Esophagus mucosa (tissue), 1 donor: ENCODE measurements at places on chromosomes 5 and 9.

DNA sequence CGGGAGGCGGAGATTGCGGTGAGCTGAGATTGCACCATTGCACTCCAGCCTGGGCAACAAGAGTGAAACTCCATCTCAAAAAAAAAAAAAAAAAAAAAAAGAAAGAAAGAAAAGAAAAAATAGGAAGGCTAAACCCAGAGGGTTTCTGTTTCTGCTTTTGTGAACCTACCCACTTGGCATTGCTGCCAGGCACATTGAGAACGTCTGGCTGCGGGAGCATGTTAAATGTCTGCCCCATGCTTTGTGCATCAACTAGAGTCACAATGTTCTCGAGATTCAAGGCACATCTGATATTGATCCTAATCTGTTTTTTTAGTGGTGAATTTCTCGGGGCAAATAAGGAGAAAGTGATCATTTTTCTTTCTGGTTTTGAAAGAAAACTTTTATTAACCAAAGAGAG, 2.8 kb downstream of the SLC25A25 start:
- no peak for ATAC-seq

DNA sequence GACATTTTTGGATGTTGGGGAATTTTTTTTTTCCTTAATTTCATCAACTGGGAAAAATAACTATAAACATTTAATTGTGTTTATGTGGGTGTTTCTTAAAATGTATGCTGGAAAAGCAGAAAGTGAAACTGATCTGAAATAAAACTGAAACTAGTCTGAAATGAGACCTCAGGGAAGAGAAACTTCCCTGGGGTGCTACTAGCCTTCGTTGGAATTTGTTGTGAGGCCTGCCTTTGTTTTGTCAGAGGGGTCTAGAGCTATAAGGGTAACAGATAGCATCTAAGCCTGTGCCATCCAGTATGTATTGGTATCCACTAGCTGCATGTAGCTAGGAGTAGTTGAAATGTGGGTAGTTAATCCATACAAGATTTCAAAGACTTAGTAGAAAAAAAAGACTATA, 10.4 kb downstream of the ZNF618 start:
- ATAC-seq, result no peak

- ATAC-seq, result no peak
Observed at GRCh38 chr9:113935677-113936380, 59.7 kb downstream of the ZNF618 start.

- no peak for ATAC-seq
Observed at GRCh38 chr9:37146410-37146809, 26.0 kb downstream of the ZCCHC7 start.

- ATAC-seq, result no peak
Observed at GRCh38 chr9:126708178-126708577, 94.5 kb downstream of the LMX1B start.

- no peak for ATAC-seq
Observed at GRCh38 chr5:155954701-155955445, 372.1 kb upstream of the SGCD start.

- peak; percentile 58 for ATAC-seq
Observed at GRCh38 chr9:136297016-136297691, 6.7 kb downstream of the CCDC187 start.

DNA sequence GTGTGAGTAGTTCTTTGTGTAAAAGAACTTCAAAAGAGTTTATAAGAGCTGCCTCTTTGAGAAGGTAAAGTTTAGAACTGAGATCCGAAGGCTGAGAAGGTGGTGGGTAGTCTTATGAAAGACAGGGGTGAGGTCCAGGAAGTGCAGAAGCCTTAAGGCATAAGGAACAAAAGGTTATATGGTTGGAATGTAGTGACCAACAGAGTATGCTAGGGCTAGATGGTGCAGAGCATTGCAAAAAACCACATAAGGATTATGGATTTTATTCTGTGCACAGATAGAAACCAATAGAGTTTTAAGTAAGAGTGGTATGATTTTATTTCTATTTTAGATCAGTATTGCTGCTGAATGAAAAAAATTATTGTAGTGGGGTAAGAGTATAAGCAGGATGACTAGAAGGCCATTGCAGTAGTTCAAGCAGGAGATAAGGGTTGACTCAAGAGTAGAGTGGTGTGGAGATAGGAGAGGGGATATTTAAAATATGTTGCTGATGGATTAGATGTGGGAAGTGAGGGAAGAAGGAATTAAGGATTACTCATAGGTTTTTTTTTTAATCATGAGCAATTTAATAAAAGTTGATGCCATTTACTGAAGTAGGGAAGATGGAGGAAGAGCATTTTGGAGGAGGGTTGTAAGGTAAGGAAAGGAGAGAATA, 3.7 kb downstream of the RECK start:
- no peak for ATAC-seq

DNA sequence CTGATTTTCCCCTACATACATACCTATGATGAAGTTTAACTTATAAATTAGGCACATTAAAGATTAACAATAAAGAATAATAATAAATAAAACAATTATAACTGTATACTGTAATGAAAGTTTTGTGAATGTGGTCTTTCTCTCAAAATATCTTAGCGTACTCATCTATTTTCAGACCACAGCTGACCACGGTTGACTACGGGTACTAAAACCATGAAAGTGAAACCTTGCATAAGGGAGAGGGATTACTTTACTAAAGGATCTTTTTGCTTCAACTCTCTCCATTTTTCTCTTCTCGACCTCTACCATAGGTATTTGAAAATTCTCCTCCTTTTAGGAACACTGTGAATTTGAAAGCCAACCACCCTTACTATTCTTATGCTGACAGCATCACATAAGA, 475.5 kb downstream of the CETN3 start:
- no peak for ATAC-seq

GRCh38 chr9:116209414-116210116, 56.0 kb downstream of the PAPPA start:
- no peak for ATAC-seq

GRCh38 chr9:34526026-34526425, 3.2 kb upstream of the ENHO start:
- no peak for ATAC-seq

- no peak for ATAC-seq
Observed at GRCh38 chr9:70673844-70674243, 259.4 kb upstream of the KLF9 start.

GRCh38 chr9:115357821-115358220, 239.9 kb upstream of the TNC start:
- no peak for ATAC-seq

- peak; percentile 53 for ATAC-seq
Observed at GRCh38 chr9:5510360-5510931, at the start of gene PDCD1LG2. TSS of gene PDCD1LG2 (plus strand) at chr9:5510531. CDS start at chr9:5522547, 12,016 bp downstream.

DNA sequence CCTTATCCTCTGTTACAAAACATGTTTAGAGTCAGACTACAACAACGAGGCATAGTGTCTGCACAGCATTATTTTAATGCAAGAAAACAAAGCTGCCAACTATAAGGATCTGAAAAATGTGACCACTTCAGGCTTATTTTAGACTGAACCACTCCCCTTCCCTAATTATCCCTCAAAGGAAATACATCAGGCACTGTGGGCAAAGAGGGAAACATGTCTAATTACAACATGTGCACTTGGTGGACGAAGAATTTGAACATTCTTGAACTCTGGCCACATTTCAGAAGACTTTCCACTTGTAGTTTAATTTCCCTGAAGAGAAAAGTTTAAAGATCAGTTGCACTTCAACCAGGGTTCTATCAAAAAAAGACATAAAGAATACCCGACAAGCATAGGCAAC, 3.8 kb downstream of the MTMR12 start:
- no peak for ATAC-seq

GRCh38 chr5:76393035-76393680, 9.9 kb upstream of the IQGAP2 start:
- no peak for ATAC-seq

GRCh38 chr9:16368237-16369087, 502.0 kb downstream of the BNC2 start:
- ATAC-seq, result no peak

GRCh38 chr5:82274343-82275211, 3.6 kb downstream of the RPS23 start:
- no peak for ATAC-seq

DNA sequence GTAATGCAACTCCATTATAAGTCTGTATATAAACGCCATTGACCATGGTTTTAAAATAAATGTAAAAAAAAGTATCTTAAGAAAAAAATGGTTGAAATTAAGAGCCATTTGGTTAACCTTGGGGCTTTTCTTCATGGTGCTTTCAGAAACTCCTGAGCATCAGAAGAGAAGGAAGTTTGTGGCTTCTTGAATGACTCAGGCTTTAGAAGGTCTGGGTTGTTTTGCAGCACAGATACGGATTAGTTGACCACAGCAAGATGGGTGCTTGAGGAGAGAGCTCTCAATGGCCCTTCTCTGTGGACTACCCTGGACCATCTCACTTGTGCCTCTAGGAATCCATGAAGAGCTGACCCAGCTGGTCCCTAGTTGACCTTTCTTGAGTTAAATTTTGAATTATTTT, 189.5 kb downstream of the TMEM38B start:
- no peak for ATAC-seq

GRCh38 chr5:157917899-157918809, 59.2 kb upstream of the CLINT1 start:
- ATAC-seq, result peak; percentile 51

- ATAC-seq, result no peak
Observed at GRCh38 chr9:104073770-104074133, 20.4 kb upstream of the SMC2 start.

DNA sequence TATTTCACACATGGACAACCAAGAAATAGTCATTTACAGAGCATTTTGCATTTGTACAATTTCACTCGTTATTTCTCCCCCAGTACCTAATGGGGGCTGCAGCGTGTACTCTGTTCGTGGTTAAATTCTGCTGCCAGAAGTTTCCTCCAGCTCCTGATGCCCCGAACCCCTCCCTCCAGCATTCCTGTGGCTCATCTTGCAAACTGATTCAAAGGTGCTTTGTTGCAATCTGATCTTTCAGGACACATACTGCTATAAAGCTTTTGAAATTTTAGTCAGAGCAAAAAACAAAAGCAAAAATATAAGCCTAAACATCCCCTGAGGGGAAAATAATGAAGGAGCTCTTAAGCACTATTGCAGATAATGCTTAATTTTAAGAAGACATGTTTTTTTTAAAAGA, 27.7 kb downstream of the UBLCP1 start:
- ATAC-seq, result no peak

GRCh38 chr9:105305856-105306255, 61.4 kb downstream of the SLC44A1 start:
- no peak for ATAC-seq

- no peak for ATAC-seq
Observed at GRCh38 chr5:103346162-103346748, 87.7 kb downstream of the MACIR start.

DNA sequence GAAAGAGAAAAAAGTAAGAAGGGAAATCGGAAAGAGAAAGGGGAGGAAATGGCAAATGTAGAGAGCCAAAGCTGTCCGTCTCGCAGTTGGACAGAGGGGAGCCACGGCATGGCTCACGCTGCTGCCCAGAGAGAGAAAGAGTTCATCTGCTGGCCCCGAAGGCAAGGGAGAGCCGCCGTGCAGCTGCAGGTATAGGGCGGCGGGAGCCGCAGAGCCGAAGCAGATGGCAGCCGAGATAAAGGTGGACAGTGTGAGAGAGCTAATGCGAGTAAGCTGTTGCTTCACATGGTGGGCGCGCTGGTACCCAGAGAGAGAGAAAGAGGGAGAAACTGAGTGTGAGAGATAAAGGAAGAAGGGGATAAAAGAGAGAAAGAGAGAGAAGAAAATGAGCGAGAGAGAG, 188.4 kb upstream of the PPP1R26 start:
- no peak for ATAC-seq

GRCh38 chr5:158546748-158547147, 553.0 kb downstream of the EBF1 start:
- no peak for ATAC-seq

DNA sequence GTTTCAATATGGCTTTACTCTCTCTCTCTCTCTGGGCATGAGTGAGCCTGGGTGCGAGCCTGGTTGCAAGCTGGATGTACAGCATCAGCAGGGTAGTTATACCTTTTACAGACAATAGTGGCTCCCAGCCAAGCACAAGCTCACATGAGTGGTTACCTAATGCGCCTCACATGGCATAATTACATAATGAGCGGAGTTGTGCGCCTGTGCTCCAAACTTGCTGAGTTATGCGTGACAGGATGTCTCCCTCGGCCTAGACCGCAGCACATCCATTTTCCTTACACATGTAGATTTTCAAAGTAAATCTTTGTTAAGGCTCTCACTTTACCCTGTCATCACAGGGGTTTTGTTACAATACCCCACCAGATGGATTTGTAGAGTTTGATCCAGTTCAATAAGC, 233.5 kb upstream of the WWC1 start:
- no peak for ATAC-seq

DNA sequence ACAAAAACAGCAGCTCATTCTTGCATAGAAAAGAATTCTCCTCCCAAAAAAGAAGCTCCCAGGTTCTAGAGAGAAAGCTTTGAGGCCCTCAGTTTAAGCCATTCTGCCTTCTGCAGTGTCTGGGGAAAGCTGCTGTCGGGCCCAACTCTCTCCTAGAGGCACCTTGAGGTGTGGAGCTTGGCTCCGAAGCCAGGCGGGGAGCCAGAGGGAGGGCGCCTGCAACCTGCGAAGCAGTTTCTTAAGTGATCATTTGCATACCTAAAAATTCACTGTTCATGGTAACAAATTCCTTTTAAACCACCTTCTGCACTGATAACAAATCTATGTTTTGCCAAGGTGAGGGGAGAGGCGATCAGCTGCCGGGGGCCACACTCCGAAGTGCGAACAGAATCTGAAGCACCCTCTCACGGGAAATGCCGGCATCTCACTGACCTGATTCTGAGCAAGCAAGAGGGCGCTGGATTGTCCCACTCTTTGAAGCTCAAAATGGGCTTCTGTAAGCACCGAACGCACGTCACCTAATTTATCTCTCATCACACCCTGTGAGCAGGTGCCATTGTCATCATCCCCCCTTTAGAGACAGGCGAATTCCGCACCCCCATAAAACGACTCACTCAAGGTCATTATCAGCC, 86.1 kb downstream of the GTF3C4 start:
- ATAC-seq, result no peak

DNA sequence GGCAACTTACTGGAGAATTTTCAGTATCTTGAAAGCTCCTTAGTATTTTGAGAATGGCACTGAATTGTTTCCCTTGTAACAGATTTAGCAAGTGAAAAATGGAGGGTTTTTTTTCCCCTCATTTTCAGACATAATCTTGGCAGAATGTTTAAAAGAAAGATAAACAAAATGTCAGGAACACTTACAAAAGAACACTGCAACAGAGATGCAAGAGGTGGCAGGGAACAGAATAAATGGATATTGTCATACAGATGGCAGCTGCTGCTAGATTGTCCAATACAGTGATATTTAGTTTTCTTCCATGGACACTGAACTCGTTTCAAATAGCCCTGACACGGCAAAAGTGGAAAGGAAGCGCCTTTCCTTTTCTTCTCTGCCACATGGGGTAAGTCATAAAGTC, 76.9 kb upstream of the ZNF608 start:
- no peak for ATAC-seq

DNA sequence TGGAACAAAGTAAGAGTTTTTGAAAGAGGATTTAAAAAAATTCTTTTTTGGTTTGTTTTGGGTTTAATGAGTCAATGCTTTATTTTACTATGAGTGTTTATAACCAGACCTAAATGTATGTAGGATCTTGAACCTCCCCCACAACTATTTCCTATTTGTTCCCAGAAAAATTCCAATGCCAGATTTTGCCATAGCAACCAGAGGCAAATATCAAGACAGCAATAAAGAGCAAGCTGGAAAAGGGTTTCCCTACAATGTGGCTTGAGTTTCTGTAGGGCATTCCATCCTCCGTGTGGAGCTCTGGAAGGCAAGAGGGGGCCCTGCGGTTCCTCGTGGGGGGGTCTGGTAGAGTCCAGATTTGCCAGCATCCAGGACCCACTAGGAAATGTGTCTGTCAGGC, 27.8 kb upstream of the GDNF start:
- ATAC-seq, result no peak
